T-helper 17 cell (primary cell): ENCODE measurements at places on chromosomes 5 and 9.

GRCh38 chr5:116032094-116032517 is at the start of gene ARL14EPL:
ARL14EPL (plus strand) TSS chr5:116032472; CDS start chr5:116051466, 18,994 bp downstream.
- DNase-seq: no peak

GRCh38 chr5:111584651-111585050 is 72.3 kb upstream of the STARD4 start:
- no peak for DNase-seq

- no peak for DNase-seq
Observed at GRCh38 chr9:102506406-102506805, 488.7 kb upstream of the CYLC2 start.

DNA sequence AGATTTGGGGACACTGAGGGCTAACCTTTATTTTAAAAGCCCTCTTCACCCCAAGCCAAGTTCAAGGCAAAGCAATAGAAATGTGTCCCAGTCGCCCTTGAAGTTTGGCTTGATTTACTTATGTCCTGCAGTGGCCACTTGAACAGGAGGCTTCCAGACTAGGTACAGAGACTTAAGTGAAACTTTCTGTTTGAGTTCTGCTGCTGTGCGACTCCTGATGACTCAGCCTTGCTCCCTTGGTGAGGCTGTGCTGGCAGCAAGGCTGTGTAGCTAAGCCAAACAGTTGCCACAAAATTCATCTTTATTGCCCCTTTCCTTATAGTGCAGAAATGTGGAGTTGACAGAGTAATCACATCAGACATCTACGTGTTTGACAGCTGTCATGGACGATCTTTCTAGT is 68.8 kb upstream of the NTRK2 start:
- DNase-seq: no peak

- peak; percentile 98 for DNase-seq
Observed at GRCh38 chr9:98255578-98256296, at the start of gene TBC1D2. TBC1D2 (minus strand) TSS chr9:98255649; CDS start chr9:98255541, 108 bp downstream.

DNA sequence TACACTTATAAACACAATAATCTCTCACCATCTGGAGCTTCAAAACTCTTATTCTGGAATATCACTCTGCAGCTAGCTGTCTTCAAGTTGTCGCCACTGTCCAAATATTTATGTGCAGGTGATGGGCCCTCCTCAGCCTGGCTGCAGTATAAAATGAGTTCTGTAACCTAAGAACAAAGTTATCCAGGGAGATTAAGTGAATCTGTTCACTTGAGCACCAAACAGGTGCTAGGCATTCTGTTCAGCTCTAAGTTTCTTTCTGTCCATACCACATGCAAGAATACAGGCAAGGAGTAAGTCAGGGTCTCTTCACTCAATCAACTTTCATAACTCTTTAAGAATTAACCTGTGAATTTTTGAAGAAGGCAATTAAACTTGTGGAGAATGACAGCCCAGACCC is 344.1 kb downstream of the PLK2 start:
- no peak for DNase-seq

GRCh38 chr9:83986765-83987401 is 6.3 kb downstream of the RMI1 start:
- DNase-seq: no peak

GRCh38 chr9:31674264-31674663 is 710.2 kb upstream of the ACO1 start:
- no peak for DNase-seq

DNA sequence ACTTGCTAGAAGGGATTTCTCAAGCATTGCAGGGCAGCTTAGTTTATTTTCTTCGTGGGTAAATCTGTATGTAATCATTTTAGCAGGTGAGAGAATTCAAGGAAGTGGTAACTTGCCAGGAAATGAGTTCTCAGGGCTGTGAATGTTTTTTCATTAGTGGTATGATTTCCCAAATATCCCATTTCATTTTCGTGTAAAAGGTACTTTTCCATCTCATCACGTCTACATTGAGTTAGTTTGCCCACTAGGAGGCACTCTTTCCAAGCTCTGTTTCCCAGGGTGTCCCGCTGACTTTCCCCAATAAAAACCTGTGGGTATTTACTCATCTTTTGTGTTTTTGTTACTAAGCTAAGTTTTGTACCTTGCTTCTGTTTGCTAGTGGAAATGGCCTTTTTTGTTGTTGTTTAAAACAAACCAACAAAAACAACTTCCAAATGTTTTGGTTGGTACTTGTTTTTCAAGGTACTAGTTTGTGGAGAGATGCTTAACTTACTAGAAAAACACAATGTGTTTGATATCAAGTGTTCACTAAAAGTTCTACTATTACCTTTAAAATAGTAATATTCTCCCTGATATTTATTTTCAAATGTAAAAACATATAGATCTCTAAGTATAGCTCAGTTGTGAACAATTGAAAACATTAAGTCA is 373.6 kb downstream of the ADGRV1 start:
- DNase-seq: no peak

- no peak for DNase-seq
Observed at GRCh38 chr9:130518943-130519799, 60.2 kb upstream of the FUBP3 start.
